ENCODE measurements at places on chromosomes 4 and X.

GRCh38 chrX:107747596-107748161 is 27.9 kb downstream of the TSC22D3 start:
- no peak for DNase-seq

- DNase-seq, result no peak
Measured at GRCh38 chrX:21606002-21606401, 52.1 kb downstream of the KLHL34 start.

- no peak for DNase-seq
Measured at GRCh38 chrX:111568354-111568753, 56.9 kb downstream of the SERTM2 start.

- DNase-seq, result peak; percentile 1
Measured at GRCh38 chrX:7996414-7996813, 69.2 kb upstream of the PNPLA4 start.

DNA sequence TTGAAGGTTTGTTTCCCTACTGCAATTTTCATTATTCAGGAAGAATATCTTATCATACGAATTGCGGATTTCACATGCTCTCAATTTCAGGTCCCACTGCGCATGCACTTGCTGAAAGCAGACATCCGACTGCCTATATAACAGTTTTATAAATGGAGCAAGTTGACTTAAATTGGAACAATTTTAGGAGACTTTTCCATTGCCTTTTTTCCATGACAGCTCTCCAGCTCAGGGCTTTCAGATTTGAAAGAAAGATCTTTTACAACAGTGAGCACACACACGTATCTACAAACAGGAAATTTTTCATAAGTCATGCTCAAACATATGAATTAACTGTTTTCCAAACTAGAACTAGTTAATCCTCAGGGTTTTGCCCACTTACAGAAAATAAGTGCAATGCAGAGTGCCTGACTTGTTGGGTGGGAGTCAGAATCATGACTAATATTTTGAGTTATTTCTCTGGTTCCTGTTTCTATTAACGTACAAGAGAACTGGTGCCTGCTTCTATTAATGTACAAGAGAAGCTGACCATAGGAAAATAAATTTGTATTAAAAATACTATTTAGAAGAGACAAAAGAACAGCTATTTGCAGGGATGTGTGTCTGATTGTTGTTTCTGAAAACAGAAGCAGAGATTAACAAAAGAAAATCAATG is 137.9 kb downstream of the GPC3 start:
- no peak for DNase-seq

Data from CD4-positive, alpha-beta T cell (primary cell).